ENCODE measurements at places on chromosomes 2 and 18.

DNA sequence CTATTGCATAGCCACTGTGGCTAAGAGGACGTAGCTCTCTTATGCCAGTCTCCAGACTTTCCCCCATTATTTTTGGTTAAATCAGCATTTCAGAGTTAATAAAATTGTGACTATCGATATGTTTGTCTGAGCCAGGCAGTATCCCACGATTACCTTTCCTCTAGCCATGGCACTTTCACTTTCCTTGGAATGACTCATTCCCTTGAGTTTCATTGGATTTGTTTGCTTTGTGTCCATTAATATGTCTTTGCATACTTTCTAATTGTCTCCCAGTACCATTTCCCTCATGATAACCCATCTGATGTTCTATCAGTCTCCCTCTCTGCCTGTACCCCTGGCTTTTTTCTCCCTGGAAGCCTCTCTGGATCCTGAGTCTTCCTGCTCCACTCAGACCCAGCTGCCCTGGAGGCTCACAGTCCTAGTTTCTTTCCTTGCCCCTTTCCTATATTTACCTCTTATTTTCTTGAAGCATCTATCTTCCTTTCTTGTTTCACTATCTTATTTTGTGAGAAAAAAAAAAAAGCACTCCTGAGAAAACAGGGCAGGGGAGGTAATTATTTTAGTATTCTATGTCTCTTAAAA lies 126.1 kb downstream of the MTX2 start:
- no peak for DNase-seq

GRCh38 chr2:127080226-127080937 lies 26.6 kb downstream of the BIN1 start:
- DNase-seq = no peak

DNA sequence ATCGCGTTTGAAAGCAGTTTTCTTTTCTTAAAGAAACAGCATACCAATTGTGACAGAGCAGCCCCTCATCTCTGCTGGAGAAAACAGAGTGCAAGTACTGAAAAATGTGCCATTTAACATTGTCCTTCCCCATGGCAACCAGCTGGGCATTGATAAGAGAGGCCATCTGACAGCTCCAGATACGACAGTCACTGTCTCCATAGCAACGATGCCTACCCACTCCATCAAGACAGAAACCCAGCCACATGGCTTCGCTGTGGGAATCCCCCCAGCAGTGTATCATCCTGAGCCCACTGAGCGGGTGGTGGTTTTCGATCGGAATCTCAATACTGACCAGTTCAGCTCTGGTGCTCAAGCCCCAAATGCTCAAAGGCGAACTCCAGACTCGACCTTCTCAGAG lies 9.5 kb downstream of the GRHL1 start:
- DNase-seq = no peak

GRCh38 chr2:19505199-19506136 lies 147.0 kb upstream of the OSR1 start:
- no peak for DNase-seq

Data from pulmonary artery endothelial cell (primary cell).